ENCODE measurements at places on chromosomes 12 and 14. TPM values are rescaled to one million over a fixed set of nuclear protein-coding genes. Genes with fewer than 3 reads are reported as not detected.

Gene LYZ
- total RNA-seq, result not detected

Gene CEP128
- total RNA-seq, result 3.6 TPM

Gene MYO1H
- not detected for total RNA-seq

Gene RPGRIP1
- total RNA-seq, result not detected

Gene ESPL1
- 4.7 TPM for total RNA-seq

All from cardiac atrium fibroblast (primary cell).